ENCODE measurements at places on chromosomes 6 and 20.

DNA sequence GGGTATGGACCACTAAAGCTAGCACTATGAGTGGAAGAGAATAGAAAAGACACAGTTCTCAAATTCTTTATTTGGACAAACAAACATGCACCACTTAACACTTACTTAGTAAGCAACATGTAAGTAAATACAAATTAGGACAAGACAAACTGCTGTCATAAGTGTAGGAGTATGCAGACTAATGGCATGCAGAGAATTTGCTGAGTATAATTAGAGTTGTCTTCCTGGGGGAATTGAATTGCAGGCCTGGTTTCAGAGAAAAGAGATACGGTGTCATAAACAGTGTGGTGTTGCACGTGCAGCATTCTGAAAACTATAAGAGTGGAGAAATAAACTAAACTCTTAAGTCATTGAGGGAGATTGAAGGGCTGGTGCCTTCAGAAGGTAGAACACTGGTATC is 125.2 kb upstream of the EYA4 start:
- no peak for DNase-seq

- DNase-seq = no peak
Observed at GRCh38 chr6:36669002-36669401, 9.5 kb upstream of the CDKN1A start.

DNA sequence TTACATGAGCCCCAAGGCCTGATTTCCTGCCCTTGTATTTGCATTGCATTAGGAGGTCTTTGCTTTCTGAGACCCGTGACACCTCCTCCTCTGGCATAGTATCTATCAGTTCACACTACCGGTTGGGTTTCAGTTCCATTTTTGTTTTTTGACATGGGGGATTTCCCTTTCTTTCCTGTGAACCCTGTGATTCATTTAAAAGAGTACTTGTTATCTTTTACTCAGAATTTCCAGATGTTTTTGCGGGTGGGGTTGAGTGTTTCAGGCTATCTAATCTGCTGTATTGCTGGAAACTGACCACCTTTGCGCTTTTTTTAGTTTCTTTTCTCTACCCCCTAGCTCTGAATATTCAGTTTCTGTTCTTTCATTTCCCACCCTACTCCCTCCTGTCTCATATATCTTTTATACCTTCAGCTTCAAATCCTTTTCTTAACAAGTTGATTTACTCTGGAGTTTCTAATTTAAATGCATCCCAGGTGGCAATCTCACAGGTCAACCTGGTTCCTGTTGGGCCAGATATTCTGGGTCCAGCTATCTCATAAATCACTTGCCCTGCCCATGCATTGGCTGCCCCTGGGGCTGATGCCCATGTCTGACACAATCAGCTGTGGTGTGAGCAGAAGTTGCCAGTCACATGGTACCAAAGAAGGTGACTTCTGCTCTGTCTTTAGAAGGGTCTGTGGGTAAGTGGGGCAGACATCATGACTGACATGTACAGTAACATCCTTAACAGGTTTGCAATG is 14.3 kb upstream of the NCOA3 start:
- DNase-seq = no peak

GRCh38 chr6:25564943-25565342 is 87.1 kb upstream of the SCGN start:
- no peak for DNase-seq

- no peak for DNase-seq
Observed at GRCh38 chr6:104885518-104886043, 25.9 kb upstream of the HACE1 start.

DNA sequence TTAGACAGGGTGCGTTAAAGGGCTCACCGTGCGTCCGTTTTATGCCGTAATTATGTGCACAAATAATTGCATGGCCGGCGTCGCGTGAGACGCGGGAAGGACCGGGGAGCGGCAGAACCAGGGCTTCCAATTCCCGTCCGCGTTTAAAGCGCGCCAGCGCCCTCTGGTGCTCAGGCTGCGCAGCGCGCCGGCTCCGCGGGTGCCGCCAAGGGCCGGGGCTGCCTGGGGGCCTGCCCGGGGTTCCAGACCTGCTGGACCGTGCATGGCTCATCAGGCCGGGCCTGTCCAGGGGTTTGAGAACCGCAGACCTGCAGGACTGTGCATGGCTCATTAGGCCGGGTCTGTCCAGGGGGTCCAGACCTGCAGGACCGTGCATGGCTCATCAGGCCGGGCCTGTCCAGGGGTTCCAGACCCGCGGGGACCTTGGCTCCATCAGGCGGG is 369.0 kb downstream of the THBS2 start:
- no peak for DNase-seq
